ENCODE measurements at places on chromosomes 11 and 22. TPM values are rescaled to one million over a fixed set of nuclear protein-coding genes. Genes with fewer than 3 reads are reported as not detected.

GPR83 gene
- total RNA-seq: not detected

MEI1 gene
- 0.36 TPM for total RNA-seq

NAALAD2 gene
- 1.8 TPM for total RNA-seq

ART1 gene
- not detected for total RNA-seq

HTR3A gene
- total RNA-seq: not detected

PHOX2A gene
- total RNA-seq: not detected

OR56A1 gene
- total RNA-seq: under 0.01 TPM

AMOTL1 gene
- total RNA-seq: 54.2 TPM

FBXO7 gene
- 80.0 TPM for total RNA-seq

MS4A1 gene
- total RNA-seq: not detected

PGR gene
- 0.29 TPM for total RNA-seq

TNNI2 gene
- total RNA-seq: not detected

BIRC3 gene
- 1.8 TPM for total RNA-seq

DEUP1 gene
- under 0.01 TPM for total RNA-seq

OR4D5 gene
- not detected for total RNA-seq

MAPK8IP2 gene
- 0.36 TPM for total RNA-seq

RASD2 gene
- total RNA-seq: under 0.01 TPM

CSTPP1 gene
- 31.5 TPM for total RNA-seq

ARHGEF17 gene
- total RNA-seq: 67.0 TPM

OR8D4 gene
- under 0.01 TPM for total RNA-seq

DDI1 gene
- not detected for total RNA-seq

ELFN2 gene
- total RNA-seq: 0.29 TPM

CLTCL1 gene
- total RNA-seq: 28.6 TPM

KRTAP5-8 gene
- 0.36 TPM for total RNA-seq

LMNTD2 gene
- 0.36 TPM for total RNA-seq

OR51B5 gene
- not detected for total RNA-seq

KCNJ11 gene
- total RNA-seq: not detected
